ENCODE measurements at places on chromosomes 1 and 21.
A peak's percentile ranks its signal among the peaks of the same experiment; 100 is the strongest.

- DNase-seq = no peak
These were observed 20.8 kb downstream of the CNST start for GRCh38 chr1:246587032-246587431.

DNA sequence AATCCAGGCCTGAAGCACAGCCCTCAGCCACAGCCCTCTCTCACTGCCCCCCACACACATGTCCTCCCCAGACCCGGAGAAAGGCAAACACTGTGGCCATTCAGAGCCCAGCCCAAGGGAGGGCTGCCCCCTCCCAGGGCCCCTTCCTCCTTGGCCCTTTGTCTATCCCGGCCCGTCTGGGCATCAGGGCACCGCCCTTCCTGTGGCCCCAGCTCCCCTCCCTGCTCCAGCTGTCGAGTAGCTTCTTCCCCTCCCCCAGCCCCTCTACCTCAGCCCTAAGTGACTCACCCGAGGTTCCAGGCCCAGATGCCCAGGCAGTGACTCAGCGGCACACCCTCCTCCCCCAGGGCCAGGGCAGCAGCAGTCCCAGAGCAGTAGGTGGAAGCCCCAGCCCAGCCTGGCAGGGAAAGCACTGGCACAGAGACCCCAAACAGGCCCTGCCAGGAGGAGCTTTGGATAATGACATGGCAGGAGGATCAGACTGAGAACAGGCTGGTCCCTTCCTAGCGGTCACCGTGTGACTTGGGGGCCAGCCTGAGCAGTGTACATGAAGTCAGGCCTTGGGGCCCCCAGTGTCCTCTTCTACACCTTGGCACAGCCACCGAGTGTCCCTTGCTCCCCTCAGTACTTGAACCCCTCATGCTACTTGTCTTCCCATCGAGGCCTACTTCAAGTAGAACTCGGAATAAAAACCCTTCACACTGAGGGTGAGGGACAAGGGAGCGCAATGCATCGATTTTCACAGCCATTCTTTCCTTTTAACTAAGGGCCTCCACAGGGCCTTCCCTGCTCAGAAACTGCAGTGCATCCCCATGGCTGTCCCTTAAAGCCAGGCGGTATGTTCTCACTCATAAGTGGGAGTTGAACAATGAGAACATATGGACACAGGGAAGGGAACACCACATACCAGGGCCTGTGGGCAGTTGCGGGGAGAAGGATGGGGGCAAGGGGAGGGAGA lies 1.0 kb upstream of the S100A2 start:
- DNase-seq = peak; percentile 97

GRCh38 chr1:27132624-27133023 lies 22.3 kb downstream of the SLC9A1 start:
- DNase-seq = no peak

GRCh38 chr1:16243215-16243610 lies 6.2 kb upstream of the CPLANE2 start:
- DNase-seq = no peak

- no peak for DNase-seq
These were observed 38.6 kb downstream of the LHX4 start for GRCh38 chr1:180268556-180269075.

DNA sequence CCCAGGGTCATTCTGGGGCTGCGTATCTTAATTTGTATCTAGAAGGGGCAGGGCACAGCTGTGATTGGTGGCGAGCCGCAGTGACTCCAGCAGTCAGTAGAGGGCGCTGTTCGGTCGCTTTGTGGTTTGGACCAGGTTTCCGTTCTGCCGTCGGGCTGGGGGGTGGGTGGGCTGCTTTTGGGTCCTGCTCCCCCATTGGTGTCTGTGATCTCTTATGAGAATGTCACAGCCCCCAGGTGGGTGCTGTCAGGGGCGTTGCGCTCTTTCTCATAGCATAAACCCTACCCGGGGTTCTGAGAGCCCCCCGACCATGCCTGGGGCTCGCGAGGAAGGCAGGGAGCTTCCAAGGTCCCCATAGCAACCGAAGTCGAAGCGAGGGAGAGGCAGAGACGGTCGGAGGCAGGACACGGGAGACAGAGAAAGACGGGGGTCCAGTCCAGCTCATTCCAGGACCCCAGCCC lies 5.4 kb downstream of the TFF3 start:
- peak; percentile 72 for DNase-seq

DNA sequence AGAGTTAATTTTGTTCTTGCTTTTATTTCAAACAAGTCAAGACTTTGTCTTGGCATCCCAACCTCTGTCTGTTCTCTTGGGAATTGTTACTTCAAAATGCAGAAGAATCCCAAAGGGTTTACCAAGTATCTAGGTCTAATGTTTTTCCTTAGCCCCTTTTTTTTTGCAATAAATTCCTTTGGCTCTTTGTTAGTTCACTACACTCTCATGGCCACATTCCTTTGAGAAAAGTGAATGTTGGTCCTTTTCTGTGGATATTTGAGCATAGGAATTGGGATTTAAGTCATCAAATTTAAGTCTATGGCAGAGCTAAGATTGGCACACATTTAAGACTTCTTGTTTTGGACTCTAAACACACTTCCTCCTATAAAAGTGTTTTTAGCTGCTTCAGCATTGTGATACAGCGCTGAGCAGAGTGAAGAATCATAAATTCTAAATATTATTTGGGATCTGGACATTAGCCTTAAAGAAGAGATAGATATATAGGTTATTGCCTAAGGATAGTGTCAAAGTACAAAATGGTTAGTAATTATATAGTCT lies 1.9 kb downstream of the BTF3L4 start:
- no peak for DNase-seq

- DNase-seq = no peak
These were observed 116.5 kb downstream of the KCNK1 start for GRCh38 chr1:233730380-233730779.

DNA sequence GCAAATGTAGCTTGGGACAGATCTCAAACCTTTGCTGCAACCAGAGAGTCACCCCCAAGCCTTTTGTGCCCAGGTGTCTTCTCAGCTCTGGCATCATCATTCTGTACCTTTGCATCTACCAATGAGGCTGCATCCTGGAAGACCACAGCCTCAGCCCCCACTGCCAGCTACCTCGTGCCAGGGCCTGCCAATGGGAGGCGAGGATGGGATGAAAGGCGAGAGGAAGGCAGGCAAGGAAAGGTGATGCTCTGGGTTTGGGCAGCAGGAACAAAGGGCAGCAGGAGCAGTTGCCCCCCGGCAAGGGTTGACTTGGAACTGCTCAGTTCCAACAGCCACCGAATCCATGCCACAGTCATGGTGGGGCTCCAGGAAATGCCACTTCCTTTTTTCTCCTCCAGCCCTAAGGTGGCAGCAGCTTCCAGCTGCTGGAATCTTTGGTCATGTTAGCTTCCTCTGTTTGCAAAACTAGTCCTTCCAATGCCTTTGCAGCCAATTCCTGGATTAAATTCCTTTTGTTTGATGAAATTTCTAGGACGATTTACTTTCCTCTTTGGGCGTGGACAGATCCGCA lies 651.6 kb downstream of the NPHP4 start:
- DNase-seq = no peak

- DNase-seq = no peak
These were observed 8.3 kb downstream of the RCAN1 start for GRCh38 chr21:34606621-34607020.

DNA sequence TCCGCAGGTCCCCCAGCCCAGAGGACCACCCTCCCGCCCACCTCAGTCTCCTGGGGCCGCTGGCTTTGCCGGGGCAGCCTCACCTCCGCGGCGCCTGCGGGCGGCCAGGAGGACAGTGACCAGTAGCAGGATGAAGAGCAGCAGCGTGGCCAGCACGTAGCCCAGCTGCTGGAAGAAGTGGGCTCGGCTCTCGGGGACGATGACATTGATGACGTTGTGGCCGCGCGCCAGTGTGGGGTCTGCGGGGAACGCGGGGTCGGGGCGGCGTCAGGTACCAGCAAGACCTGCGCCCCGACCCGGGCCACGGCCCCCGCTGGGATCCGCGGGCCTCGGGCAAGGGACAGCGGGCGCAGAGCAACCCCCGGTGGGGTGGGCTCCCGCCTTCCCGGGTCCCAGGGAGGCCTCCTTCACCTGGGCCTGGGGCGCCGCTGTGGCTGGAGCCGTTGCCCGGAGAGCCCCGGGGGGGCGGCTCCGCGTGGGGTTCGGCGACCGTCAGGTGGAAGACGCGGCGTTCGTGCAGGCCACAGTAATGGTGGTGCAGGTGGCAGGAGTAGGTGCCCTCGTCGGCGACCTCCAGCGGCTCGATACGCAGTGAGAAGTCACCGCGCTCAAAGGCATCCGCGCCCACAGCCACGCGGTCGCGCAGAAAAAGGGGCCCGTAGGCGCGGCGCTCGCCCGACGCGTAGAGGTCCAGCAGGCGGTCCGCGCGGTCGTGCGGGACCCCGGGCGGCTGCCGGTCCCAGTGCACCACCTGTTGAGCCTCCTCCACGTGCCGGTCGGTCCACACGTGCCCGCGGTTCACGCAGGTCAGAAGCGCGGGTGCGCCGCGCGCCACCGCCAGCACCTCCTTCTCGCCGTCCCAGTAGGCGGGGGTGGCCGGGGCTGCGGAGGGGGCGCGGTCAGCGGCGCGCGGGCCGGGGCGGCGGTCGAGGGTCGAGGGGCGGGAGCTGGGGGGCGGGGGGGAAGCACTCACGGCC lies 3.8 kb downstream of the MXRA8 start:
- no peak for DNase-seq

GRCh38 chr21:18387994-18388393 lies 15.6 kb downstream of the TMPRSS15 start:
- no peak for DNase-seq

- DNase-seq = no peak
These were observed 28.1 kb downstream of the EPHA2 start for GRCh38 chr1:16127676-16128337.

DNA sequence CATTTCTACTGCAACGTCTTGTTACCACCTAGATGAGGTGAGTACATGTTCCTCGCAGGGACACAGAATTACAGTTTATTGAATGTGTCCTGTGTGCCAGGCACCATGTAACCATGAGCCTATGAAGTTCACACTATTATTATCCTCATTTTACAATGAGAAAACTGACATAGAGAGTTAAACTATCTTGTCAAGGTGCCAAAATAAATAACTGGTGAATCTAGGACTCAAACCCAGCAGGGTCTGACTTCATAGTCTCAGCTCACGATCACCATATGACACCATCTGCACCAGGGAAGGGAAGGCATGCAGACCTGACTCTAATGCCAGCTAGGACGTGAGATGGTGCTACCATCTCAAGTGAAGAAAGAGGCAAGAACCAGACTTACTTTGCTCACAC lies 2.4 kb downstream of the SELE start:
- DNase-seq = no peak

- no peak for DNase-seq
These were observed 66.0 kb downstream of the XCL2 start for GRCh38 chr1:168477792-168478191.

- DNase-seq = no peak
These were observed 67.5 kb downstream of the IGSF21 start for GRCh38 chr1:18175051-18175450.

Data from urothelium cell line (cell line).